ENCODE measurements at places on chromosomes 13 and 19. TPM values are rescaled to one million over a fixed set of nuclear protein-coding genes. Genes with fewer than 3 reads are reported as not detected.

Gene XAB2
- polyA plus RNA-seq = 29.1 TPM

Gene MAP1S
- polyA plus RNA-seq = 21.2 TPM

Gene RFXAP
- 6.9 TPM for polyA plus RNA-seq

Gene INSL3
- 1.6 TPM for polyA plus RNA-seq

Gene ZNF667
- 9.0 TPM for polyA plus RNA-seq

Gene CD177
- polyA plus RNA-seq = 0.43 TPM

Gene NLRP12
- polyA plus RNA-seq = 0.03 TPM

- H3K4me3 ChIP-seq = no peak overlapping the region
- peak; percentile 43 for DNase-seq
- peak overlapping the region; percentile 65 for H3K27ac ChIP-seq
- no peaks in the 10 kb centered on the region for H3K36me3 ChIP-seq
Observed at GRCh38 chr13:73593199-73593765, 534.5 kb downstream of the KLF5 start.

GRCh38 chr19:40413291-40413845 is at the start of gene PRX:
Gene PRX (minus strand): TSS chr19:40413378. CDS start chr19:40407932, 5,446 bp downstream.
- no peak within 1 kb of the TSS for H3K27ac ChIP-seq
- no peaks in the 10 kb centered on the region for H3K36me3 ChIP-seq
- no peak within 1 kb of the TSS for H3K4me3 ChIP-seq
- DNase-seq = no peak
- peaks cover 29% of the 10 kb centered on the region for H3K4me1 ChIP-seq
- H3K27me3 ChIP-seq = no peaks in the 10 kb centered on the region

DNA sequence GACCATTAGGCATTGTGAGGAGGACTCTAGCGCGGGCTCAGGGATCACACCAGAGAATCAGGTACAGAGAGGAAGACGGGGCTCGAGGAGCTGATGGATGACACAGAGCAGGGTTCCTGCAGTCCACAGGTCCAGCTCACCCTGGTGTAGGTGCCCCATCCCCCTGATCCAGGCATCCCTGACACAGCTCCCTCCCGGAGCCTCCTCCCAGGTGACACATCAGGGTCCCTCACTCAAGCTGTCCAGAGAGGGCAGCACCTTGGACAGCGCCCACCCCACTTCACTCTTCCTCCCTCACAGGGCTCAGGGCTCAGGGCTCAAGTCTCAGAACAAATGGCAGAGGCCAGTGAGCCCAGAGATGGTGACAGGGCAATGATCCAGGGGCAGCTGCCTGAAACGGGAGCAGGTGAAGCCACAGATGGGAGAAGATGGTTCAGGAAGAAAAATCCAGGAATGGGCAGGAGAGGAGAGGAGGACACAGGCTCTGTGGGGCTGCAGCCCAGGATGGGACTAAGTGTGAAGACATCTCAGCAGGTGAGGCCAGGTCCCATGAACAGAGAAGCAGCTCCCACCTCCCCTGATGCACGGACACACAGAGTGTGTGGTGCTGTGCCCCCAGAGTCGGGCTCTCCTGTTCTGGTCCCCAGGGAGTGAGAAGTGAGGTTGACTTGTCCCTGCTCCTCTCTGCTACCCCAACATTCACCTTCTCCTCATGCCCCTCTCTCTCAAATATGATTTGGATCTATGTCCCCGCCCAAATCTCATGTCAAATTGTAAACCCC is 2.8 kb upstream of the CEACAM5 start:
- H3K4me1 ChIP-seq = peaks cover 5% of the 10 kb centered on the region
- H3K27me3 ChIP-seq = peaks cover 5% of the 10 kb centered on the region
- H3K36me3 ChIP-seq = no peaks in the 10 kb centered on the region
- H3K4me3 ChIP-seq = no peak overlapping the region
- no peak overlapping the region for H3K27ac ChIP-seq

DNA sequence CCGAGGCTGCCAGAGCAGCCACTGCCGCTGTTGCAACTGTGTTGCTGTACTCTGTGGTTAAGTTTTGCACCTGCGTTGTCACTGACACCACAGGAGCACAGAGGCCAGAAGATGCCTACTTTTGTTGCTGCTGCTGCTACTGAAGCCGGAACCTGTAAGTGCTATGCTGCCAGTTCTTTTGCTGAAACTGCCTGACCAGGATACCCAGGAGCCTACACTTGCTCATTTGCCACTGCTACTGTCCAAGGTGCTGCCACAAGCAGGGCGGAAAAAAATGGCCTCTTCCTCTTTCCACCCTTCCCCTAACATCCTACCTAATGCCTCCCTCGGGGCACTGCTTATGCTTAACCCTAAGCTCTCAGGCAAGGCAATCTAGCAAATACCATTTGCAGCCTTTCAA is 29.0 kb upstream of the NBEA start:
- H3K36me3 ChIP-seq = no peaks in the 10 kb centered on the region
- H3K4me1 ChIP-seq = no peaks in the 10 kb centered on the region
- H3K4me3 ChIP-seq = no peak overlapping the region
- no peak overlapping the region for H3K27ac ChIP-seq
- peaks cover 3% of the 10 kb centered on the region for H3K27me3 ChIP-seq

DNA sequence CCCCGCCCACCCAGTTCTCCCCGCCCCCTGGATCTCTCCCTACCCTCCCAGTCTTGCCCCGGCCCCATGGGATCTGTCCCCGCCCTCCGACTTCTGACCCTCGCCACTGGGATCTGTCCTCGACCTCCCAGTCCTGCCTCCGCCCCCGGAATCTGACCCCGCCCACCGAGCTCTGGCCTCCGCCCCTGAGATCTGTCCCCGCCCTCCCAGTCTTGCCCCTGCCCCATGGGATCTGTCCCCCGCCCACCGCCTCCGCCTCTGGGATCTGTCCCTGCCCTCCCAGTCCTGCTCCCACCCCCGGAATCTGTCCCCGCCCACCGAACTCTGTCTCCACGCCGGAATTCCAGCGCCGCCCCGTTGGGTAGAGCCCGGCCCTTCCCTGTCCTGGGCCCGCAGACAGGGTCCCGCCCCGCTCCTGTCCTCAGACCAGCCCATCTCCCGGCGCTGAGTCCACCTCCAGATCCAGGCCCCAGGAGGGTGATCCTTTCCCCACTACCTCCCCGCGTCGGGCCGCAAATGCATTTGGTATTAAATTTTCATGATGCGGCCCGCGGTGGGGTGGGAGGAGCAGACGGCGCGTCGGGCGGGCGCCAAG is 1.5 kb upstream of the SLC17A7 start:
- H3K4me1 ChIP-seq = peaks cover 2% of the 10 kb centered on the region
- peak; percentile 89 for DNase-seq
- peaks cover 10% of the 10 kb centered on the region for H3K36me3 ChIP-seq
- peak overlapping the region; percentile 65 for H3K4me3 ChIP-seq

DNA sequence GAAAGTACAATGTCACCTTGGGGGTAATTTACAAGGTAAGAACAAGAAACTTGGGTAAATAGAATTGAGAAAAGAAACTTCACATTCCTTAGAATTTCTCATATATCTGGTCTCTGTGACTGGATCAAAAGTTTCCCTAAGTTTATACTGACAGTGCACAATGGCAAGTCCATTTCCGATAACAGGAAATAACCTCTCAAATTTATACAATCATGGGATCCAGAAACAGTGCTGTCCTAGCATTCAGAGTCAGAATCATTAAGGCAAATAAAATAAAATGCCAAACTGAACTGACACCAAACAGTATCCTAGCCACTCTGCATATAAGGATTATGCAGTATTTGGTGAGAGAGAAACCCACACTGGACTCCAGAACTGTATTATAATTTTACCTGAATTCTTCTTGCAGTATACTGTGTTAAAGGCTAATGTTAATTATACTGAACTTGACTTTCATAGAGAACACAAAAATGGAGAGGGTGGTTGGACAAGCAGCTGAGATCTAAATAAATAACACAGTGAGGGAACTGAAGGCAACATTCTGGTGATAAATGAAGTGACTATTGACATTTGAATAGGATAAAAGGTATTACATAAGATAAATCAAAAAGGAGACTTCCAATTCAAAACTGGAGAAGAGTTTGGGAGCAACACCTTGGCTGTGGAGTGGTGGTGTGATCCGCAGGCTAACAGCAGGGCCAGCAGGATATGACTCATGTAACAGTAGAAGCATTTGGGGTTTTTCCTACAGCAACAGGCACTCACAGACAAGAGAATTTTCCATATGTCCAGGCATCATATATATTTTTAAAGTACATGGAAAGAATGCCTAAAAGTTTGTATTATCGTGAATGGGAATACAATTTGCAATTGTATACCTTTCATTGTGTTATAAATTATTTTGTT is 932.5 kb upstream of the MIR17HG start:
- no peak overlapping the region for H3K4me3 ChIP-seq
- DNase-seq = no peak
- no peaks in the 10 kb centered on the region for H3K36me3 ChIP-seq
- H3K27ac ChIP-seq = no peak overlapping the region

- no peaks in the 10 kb centered on the region for H3K4me1 ChIP-seq
- H3K27ac ChIP-seq = no peak overlapping the region
- no peak overlapping the region for H3K4me3 ChIP-seq
- H3K36me3 ChIP-seq = no peaks in the 10 kb centered on the region
Observed at GRCh38 chr13:32866921-32867320, 149.3 kb upstream of the KL start.

DNA sequence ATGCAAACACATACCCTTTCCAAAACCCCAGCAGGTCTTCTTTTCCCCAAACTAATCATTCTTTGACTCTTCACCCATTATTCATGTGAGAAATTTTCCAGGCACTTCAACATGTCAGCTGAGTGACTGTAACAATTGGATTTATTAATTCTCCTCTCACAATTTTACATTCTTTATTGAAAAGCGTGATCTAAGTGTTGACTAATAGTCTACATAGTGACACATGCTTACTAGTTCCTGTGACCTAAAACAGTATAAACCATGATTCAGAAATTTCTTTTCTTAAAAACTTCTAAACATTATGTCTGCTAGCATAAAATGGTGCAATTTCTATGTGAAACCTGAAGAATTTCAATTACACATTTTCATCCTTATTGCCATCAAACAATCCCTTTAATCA is 532.3 kb downstream of the GPC5 start:
- H3K4me1 ChIP-seq = no peaks in the 10 kb centered on the region
- peaks cover 3% of the 10 kb centered on the region for H3K27me3 ChIP-seq
- no peak overlapping the region for H3K4me3 ChIP-seq

DNA sequence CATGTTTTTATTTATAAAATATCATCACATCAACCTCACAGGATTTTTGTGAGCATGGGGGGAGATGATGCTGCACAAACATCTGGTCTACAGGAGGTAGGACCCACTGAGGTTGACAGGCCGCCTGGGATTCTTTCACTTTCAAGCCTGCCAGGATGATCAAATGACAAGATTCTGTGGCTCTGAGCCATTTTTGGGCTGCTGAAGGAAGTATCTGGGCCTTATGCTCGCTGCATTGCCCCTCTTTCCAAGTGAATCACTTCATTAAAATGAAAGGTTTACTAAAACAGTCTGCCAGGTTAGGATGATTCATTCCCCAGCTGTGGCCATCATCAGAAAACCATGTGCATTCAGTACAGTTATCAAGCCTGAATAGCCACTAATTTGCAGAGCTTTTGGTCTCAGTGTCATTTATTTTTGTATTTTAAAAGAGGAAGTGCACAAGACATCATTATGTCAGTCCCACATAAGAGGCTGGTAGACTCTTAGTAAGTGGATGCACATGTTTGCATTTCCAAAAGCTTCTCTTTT is 34.4 kb downstream of the STARD13 start:
- no peak for DNase-seq
- no peaks in the 10 kb centered on the region for H3K27me3 ChIP-seq
- H3K4me3 ChIP-seq = no peak overlapping the region
- H3K27ac ChIP-seq = no peak overlapping the region
- no peaks in the 10 kb centered on the region for H3K4me1 ChIP-seq
- no peaks in the 10 kb centered on the region for H3K36me3 ChIP-seq

DNA sequence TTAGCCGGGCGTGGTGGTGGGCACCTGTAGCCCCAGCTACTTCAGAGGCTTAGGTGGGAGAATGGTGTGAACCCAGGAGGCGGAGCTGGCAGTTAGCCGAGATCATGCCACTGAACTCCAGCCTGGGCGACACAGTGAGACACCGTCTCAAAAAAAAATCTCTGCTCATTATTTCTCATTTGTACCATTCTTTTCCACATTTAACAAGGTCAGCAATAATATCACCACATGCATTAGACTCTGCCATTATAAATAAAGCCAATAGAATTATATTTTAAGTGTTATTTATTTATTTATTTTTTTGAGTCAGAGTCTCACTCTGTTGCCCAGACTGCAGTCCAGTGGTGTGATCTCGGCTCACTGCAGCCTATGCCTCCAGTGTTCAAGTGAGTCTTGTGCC is 24.2 kb downstream of the UGGT2 start:
- H3K36me3 ChIP-seq = no peaks in the 10 kb centered on the region
- no peaks in the 10 kb centered on the region for H3K4me1 ChIP-seq
- no peak overlapping the region for H3K27ac ChIP-seq
- no peak overlapping the region for H3K4me3 ChIP-seq
- no peaks in the 10 kb centered on the region for H3K27me3 ChIP-seq

DNA sequence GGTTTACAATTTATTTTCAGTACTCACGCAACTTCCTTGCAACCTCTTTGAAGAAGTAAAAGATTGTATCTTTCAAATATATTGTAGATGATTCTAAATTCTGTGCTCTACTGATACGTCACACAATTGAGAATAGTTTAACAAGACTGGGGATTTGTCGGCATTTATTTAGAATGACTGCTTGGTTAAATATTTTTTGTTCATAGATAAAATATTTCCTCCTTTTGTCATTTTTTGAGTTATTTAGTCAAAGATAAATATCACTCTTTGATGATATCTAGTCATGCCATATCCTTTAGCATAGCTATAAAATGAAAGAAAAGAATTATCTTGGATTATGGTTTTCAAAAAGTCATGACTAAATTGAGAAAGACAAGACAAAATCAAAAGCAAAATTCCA is 2747.8 kb downstream of the PCDH9 start:
- no peak for DNase-seq
- no peak overlapping the region for H3K4me3 ChIP-seq
- no peaks in the 10 kb centered on the region for H3K27me3 ChIP-seq
- no peak overlapping the region for H3K27ac ChIP-seq
- H3K36me3 ChIP-seq = no peaks in the 10 kb centered on the region
- H3K4me1 ChIP-seq = no peaks in the 10 kb centered on the region

GRCh38 chr19:28264556-28264955 is 948.4 kb downstream of the UQCRFS1 start:
- H3K27me3 ChIP-seq = no peaks in the 10 kb centered on the region
- no peak for DNase-seq
- no peaks in the 10 kb centered on the region for H3K36me3 ChIP-seq
- H3K4me1 ChIP-seq = no peaks in the 10 kb centered on the region

DNA sequence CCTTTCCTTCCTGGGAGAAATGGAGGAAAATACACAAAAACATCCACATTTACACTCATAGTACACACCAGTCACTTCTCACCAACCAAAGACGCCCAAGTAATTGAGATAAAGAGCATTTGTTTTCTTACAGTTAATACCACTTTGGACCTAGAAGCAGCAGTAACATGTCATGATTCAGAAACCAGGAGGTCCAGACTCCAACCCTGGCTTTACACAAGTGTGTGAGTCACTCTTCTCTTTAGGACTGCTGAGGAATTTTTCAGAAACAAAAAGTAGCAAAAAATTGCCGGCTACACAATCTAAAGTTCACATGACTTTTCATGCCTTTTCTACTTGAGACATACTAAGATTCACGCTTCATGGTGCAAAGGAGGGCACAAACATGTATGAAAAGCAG is 42.1 kb downstream of the TUBGCP3 start:
- H3K36me3 ChIP-seq = peaks cover 38% of the 10 kb centered on the region
- H3K4me3 ChIP-seq = no peak overlapping the region
- H3K4me1 ChIP-seq = no peaks in the 10 kb centered on the region
- no peak for DNase-seq

GRCh38 chr13:42875475-42876269 is 94.3 kb downstream of the FAM216B start:
- peaks cover 4% of the 10 kb centered on the region for H3K27me3 ChIP-seq
- no peak overlapping the region for H3K4me3 ChIP-seq
- no peak for DNase-seq
- no peaks in the 10 kb centered on the region for H3K4me1 ChIP-seq
- H3K36me3 ChIP-seq = no peaks in the 10 kb centered on the region
- no peak overlapping the region for H3K27ac ChIP-seq

Data from large intestine (tissue), 12 donors.